Brain (organoid and tissue), 16 donors: ENCODE measurements at places on chromosomes 7 and 10. TPM values are rescaled to one million over a fixed set of nuclear protein-coding genes. Genes with fewer than 3 reads are reported as not detected.

Gene ZNF425
- polyA plus RNA-seq, result 2.9 TPM

Gene SHH
- 0.15 TPM for polyA plus RNA-seq

Gene OPN4
- 0.27 TPM for polyA plus RNA-seq

Gene AIFM2
- 3.9 TPM for polyA plus RNA-seq

Gene SPAG6
- 16.3 TPM for polyA plus RNA-seq

Gene MOGAT3
- polyA plus RNA-seq, result not detected

Gene OR9A2
- polyA plus RNA-seq, result not detected

Gene PON1
- 28.8 TPM for polyA plus RNA-seq

Gene ANKRD7
- polyA plus RNA-seq, result not detected

Gene KIN
- polyA plus RNA-seq, result 5.4 TPM

Gene TMEM236
- polyA plus RNA-seq, result 0.05 TPM

Gene AKR1C4
- polyA plus RNA-seq, result not detected

Gene CDH23
- 5.9 TPM for polyA plus RNA-seq

Gene AKR1D1
- polyA plus RNA-seq, result not detected

- no peak for DNase-seq
Observed at GRCh38 chr10:1401071-1401965, 336.0 kb downstream of the ADARB2 start.

DNA sequence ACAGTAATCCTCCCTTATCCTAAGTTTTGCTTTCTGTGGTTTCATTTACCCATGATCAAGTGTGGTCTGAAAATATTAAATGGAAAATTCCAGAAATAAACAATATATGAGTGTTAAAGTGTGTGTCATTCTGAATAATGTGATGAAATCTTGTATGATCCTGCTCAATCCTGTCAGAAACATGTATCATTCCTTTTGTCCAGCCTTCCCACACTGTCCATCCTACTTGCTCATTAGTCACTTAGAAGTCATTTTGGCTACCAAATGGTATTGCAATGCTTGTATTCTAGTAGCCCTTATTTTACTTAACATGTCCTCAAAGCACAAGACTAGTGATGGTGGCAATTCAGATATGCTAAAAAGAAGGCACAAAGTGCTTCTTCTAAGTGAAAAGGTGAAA lies 1211.2 kb upstream of the SORCS1 start:
- DNase-seq, result no peak

DNA sequence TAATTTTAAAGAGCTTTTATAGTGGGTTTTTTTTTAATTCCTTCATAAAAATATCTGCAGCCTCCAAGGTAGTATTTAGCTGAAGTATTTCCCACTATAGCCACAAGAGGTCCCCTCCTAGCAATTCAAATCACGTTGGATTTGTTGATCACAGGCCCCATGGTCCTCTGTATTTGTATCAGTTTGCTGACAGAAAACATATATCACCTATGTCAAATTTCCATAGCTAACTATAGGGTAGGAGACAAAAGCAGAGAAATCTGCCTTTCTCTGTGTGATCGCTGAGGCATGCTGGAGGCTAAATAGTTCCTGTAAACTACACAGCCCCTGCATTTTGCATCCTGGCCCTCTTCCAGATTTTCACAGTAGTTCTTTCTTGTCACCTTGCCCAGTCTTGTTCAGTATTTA lies 1.7 kb upstream of the CTNNA3 start:
- peak; percentile 80 for DNase-seq

DNA sequence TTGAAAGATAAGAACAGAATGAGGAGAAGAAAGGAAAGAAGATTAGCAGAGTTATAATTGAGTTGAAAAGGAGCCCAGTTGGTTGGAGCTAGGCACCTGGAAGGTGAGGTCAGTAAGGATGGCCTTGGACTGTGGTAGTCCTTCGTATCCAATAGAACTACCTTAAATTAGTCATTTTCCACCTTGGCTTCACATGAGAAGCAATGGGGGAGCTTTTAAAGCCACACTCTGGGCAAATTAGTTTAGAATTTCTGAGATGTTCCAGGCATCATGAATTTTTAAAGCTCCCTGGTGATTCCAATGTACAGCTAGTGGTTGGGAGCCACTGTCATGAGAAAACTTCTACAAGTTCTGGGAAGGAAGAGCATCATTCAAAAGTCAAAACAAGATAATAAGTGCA lies 27.3 kb upstream of the CYP3A5 start:
- no peak for DNase-seq

GRCh38 chr7:106124186-106124585 lies 12.1 kb upstream of the SYPL1 start:
- no peak for DNase-seq

DNA sequence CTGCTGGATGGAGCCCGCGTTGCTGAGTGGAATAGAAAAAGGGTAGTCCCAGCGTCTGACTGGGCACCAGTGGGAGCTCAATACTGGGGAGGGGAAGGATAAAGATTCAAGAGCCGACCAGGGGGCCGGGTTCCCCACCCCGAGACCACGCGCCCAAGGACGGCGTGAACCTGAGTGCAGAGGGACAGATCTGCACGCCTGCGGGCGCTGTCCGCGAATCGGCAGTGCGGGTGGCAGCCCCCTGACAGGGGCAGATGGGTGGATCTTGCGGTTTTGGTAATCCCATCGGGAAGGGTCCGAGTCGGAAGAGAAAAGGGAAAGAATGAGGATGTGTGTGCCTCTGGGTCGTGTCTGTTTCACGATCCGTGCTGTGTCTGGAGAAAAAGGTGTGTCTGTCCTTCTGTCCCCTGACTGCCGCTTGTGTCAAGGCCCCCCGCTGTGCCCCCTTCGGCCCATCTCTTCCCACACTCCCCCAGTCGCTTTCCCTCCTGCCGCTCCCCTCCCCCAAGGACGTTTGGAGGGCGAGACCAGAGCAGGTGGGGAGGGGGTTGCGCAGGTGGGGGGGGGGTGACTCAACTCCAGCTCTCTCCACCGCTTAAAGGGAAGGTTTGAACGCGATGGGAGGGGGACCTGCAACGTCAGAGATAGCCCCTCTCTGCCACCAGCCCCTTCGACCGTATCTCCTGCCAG lies 734 bp upstream of the VGF start:
- DNase-seq, result peak; percentile 21

DNA sequence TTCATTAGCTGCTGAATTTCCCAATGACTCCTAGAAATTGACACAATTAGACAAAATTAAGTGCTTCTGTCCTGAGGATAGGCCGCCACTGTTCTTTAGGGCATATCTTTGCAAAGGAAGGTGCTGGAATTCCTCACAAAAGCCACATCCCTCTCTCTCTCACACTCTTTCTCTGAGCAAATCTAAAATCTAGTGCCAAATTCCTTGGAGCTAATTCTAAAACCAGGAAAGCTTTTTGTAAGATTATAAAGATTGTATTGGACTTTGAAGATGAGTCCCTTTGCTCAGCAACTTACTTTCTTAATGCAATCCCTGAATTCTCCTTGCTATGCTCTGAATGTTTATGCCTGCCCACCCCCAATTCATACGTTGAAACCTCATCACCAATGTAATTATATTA lies 288.9 kb downstream of the KCNMA1 start:
- DNase-seq, result peak; percentile 76

DNA sequence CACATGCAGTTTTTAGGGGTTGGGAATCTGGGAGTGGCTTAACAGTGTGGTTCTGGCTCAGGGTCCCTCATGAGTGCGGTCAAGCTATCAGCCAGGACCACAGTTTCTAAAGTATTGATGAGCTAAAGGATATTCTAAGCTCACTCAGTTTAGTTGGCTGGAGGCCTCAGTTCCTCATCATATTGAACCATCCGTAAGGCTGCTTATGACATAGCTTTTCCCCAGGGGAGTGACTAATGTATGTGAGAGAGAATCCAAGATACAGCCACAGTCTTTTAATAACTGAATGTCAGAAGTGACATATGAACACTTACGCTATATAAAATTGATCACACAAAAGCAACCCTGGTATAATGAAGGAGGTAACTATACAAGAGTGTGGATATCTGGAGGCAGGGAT lies 245.3 kb downstream of the POLR1F start:
- no peak for DNase-seq

GRCh38 chr10:15605740-15606369 lies 113.9 kb downstream of the ITGA8 start:
- DNase-seq, result no peak

DNA sequence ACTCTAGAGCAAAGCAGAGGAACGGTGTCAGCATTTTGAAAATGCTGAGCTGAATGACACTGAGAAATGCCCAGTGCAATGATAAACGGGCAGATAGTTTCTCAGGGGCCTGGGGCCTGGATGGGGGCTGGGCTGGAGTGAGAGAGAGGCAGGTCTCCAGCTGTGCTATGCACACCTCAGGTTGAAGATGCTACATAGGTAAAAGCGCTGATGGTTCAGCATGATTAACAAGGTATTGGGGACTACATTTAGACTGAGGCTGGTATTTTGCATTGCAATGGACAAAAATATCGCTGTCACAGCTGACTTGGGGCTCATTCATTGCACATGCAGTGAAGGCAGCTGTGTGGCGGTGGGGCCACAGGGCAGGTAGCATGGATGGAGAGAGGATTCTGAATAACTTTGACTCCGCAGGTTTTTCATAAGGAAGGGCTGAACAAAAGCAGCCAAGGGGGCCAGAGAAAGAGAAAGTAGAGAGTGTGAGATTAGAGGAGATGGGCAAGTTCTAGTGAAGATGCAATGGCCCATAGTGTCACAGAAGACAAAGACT lies 290.8 kb upstream of the ZNF32 start:
- no peak for DNase-seq

DNA sequence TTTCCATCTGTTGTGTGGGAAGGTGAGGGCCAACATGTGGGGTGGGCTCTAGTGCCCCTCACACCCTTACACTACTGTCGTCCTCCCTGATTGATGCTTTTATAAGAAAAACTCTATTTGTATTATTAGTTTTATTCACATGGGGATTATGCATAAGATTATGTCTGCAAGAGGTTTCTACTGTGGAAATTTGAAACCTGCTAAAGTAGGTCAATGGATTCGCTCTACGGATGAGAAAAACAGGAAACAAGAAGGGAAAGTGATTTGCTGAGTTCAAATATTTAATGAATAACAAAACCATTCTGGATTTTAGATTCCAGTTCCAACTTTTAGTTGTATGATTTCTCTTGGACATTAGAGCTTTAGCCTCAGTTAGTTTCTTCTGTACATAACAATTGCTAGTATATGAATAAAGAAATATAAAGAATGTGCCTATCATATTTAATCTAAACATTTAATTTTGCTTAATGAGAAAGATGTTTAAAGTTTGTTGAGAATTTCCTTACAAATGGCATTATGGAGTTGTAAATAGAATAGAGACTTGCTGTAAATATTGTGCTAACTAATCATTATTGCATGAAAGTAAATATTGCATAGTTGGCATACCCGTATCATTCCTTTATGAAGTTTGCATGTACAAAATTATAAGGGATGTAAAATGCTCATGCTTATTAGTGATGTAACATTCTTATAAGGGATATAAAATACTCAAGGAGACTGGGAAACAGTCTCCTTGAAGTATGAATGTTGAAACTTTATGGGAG lies 193.8 kb downstream of the THSD7A start:
- DNase-seq, result peak; percentile 33

GRCh38 chr10:31350891-31351290 lies 31.9 kb downstream of the ZEB1 start:
- peak; percentile 78 for DNase-seq

GRCh38 chr7:150556521-150557138 lies 10.6 kb upstream of the GIMAP4 start:
- no peak for DNase-seq

GRCh38 chr10:14560791-14561765 lies 213.6 kb downstream of the FAM107B start:
- no peak for DNase-seq

DNA sequence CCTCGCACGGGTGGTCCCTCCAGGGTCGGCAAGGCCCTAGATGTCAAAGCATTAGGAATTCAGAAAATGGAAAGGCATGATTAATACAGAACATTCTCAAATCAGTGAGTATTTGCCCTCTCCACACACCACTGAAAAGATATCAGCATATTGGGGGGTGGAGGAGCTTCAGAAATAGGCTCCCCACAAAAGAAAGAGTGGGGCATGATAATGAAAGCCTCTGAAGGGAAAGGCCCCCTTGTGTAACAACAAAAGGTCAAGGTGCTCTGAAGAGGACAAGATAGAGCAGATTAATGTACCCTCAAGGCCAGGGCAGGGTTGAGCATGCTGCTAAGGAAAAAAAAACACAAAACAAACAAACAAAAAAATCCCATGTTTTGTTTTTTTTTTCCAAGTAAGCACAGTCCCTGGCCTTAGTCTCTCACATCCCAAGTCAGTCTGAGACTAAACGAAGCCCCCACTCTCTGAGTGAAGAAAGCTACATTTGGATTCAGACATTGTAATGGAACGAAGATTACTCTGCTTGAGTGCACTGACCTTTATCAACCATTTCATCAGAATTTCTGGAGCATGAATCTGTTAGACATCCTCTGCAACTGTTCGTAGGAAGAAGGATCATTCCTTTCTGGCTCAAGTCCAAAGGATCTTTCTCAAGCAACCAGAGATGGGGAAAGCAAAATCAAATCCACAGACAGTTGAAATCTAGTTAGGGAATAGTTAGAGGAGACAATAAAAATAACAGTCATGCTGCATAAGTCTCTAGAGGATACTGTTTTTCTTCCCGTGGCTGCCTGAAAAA lies 27.4 kb upstream of the DGKI start:
- DNase-seq, result no peak

GRCh38 chr10:75643944-75644692 lies 212.7 kb downstream of the LRMDA start:
- DNase-seq, result no peak

GRCh38 chr7:130084037-130084875 lies 13.9 kb downstream of the KLHDC10 start:
- no peak for DNase-seq

- DNase-seq, result no peak
Observed at GRCh38 chr7:81903115-81903514, 133.3 kb upstream of the HGF start.

GRCh38 chr10:71754562-71754961 lies 18.8 kb downstream of the VSIR start:
- no peak for DNase-seq

GRCh38 chr10:11548065-11548767 lies 63.2 kb downstream of the USP6NL start:
- no peak for DNase-seq
